ENCODE measurements at places on chromosomes 7 and 10.

GRCh38 chr10:46227936-46228562 lies 58.7 kb upstream of the ANTXRL start:
- no peak for DNase-seq

DNA sequence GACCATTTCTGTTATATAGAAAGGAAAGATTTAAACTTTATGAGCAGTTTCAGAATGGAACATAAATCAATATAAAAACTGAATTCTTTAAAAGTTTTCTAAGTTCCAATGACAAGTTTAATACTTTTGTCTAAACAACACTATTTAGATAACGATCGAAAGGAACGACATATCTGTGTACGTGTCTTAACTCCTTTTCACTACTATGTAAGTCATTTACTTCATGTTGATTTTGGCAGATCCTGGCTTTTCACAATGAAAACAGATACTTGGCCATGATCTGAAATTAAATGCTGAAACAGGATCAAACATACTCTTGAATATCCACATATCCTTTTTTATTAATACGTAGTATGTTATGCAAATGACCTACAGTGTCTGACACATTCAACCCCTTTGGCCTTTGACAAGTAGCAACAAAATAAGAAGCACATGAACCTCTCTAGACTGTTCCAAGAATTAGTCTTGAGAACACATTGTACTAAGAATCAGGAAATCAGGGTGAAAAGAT lies 41.9 kb downstream of the RNLS start:
- no peak for DNase-seq

DNA sequence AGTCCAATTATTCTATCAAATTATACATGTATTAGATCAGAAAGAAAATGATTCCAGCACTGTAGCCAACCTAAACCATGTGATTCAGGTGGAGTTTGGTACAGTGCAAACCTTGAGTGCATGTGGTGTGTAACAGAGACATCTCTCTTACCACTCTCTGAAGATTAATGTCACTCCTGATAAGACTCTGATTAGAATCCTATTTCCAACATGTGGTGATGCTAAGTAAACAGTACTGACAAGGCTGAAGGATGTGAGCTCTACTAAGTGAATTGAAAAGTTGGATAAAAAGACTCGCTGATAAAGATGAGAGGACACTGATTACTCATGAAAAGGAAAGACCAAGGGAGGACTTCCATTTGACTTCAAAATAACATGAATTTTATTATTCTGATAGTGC lies 232.0 kb downstream of the SDK1 start:
- DNase-seq: no peak

DNA sequence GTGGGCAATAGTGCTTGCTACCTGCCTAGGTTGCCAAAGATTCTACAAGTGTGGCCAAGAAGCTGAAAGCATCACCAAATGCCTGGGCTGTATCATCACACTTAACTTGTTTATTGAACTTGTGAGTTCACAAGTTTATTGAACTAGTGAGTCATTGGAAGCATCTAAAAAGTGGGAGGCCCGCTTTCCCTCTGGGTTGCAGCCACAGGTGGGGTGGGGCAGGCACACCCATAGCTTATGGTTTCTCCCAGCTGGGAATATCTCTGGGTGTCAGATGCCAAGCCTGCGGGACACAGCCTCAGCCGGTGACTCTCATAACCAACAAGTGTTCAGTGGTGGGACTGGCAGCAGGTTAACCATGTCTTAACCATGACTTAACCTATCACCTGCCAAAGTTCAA lies 145.9 kb upstream of the FAM13C start:
- no peak for DNase-seq

GRCh38 chr7:148419856-148420832 lies 170.4 kb upstream of the C7orf33 start:
- no peak for DNase-seq

GRCh38 chr7:50206453-50207250 lies 97.9 kb upstream of the IKZF1 start:
- DNase-seq: peak; percentile 3

- no peak for DNase-seq
Observed at GRCh38 chr10:50805981-50806622, 66.4 kb downstream of the ASAH2B start.

DNA sequence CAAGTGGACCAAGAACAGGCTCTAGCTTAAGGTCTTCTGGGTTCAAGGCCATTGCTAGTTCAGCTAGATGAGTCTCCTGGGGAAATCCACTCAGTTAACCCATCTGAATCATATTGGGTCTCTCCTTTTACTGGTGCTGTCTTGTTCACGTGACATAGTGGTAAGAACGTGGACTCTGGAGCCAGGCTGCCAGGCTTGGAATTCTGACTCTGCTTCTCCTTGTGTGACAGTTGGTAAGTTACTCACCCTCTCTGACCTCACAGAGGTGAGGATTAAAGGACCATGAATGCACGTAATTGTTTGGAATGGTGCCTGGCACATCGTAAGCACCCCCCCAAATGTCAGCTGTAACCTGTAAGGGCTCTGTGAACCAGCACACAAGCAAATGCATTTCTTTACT lies 9.7 kb upstream of the CALU start:
- DNase-seq: no peak

GRCh38 chr7:6482743-6483119 lies 35.0 kb upstream of the DAGLB start:
- no peak for DNase-seq

DNA sequence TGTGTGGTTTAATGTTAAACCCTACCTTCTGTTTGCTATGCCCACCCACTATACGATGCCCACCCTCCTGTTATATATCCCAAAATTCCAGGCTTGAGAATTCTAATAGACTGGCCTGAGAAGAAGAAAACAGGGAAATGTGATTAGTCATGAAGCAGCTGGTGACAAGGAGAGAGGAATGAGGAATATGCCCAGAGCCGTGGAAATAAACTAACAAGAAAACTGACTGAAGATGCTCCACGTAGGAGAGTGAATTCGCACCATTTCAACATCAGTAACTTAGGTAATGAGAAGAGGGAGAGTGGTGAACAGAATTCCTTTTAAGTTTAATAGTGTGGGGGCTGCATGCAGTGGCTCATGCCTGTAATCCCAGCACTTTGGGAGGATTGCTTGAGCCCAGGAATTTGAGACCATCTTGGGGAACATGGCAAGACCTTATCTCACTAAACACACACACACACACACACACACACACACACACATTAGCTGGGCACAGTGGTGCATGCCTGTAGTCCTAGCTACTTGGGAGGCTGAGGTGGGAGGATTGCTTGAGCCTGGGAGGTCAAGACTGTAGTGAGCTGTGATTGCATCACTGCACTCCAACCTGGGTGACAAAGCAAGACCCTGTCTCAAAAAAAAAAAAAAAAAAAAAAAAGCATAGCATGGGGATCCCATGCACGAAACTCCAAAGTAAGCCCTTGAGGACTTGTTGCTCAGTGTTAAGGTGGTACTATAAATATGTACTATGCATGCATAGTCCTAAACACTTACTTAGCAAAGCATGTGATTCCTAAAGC lies 16.1 kb upstream of the SYPL1 start:
- DNase-seq: no peak
